ENCODE measurements at places on chromosomes 11 and 22. TPM values are rescaled to one million over a fixed set of nuclear protein-coding genes. Genes with fewer than 3 reads are reported as not detected.
A peak's percentile ranks its signal among the peaks of the same experiment; 100 is the strongest.

TMPRSS13 gene
- 0.72 TPM for total RNA-seq

LDHAL6A gene
- total RNA-seq, result 0.96 TPM

CARD18 gene
- not detected for total RNA-seq

GAS2 gene
- total RNA-seq, result 7.7 TPM

MCAT gene
- total RNA-seq, result 13.7 TPM

GNAZ gene
- 15.6 TPM for total RNA-seq

ROBO4 gene
- total RNA-seq, result 13.0 TPM

KRTAP5-2 gene
- total RNA-seq, result not detected

APOA4 gene
- total RNA-seq, result 3.4 TPM

MADD gene
- total RNA-seq, result 25.3 TPM

LRRC4C gene
- total RNA-seq, result 1.2 TPM

CASP4 gene
- total RNA-seq, result 46.7 TPM

RIMBP3C gene
- total RNA-seq, result not detected

ANKRD13D gene
- 31.1 TPM for total RNA-seq

GRCh38 chr11:70732881-70733196, 334.5 kb downstream of the CTTN start:
- DNase-seq, result no peak

GRCh38 chr11:1872267-1872985, 19.3 kb downstream of the PRR33 start:
- DNase-seq, result no peak

GRCh38 chr11:33660962-33661361, 39.7 kb downstream of the C11orf91 start:
- DNase-seq, result no peak

- no peak for DNase-seq
Observed at GRCh38 chr11:65124480-65125196, 2.5 kb downstream of the MRPL49 start.

GRCh38 chr11:75631086-75631730, 37.6 kb downstream of the MAP6 start:
- DNase-seq, result no peak

DNA sequence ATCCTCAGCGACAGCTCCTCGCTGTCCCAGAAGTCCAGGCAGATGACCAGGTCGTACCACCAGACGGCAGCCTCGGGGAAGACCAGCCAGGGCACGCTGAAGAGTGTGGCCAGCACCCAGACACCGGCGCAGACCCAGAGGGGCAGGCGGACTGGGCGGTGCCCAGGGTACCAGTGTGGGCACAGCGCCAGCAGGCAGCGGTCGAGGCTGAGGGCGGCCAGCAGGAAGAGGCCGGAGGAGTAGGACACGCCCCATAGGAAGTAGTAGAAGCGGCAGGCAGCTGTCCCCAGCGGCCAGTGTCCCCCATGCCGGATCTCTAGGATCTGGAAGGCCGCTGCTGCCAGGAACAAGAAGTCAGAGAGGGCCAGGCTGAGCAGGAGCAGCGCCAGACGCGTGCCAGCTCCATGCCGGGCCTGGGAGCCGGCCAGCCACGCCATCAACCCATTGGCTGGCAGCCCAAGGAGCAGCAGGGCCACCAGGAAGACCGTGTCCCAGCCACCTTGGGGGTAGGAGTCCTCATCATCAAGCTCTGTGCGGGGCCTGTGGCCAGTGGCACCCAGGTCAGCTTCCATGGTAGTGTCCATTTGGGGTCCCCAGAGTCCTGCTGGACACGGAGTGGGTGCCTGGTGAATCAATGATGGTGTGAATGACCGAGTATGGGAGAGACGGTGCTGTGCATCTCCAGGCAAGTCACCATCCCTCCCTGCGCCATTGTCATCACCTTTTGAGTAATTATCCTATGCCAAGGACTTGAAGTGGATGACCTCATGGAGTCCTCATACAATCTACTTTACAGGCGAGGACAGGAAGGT, at the start of gene GPR152:
TSS of gene GPR152 (minus strand) at position 589 of the 812 bp plus-strand sequence. CDS start at position 584, 5 bp downstream.
- DNase-seq, result no peak

DNA sequence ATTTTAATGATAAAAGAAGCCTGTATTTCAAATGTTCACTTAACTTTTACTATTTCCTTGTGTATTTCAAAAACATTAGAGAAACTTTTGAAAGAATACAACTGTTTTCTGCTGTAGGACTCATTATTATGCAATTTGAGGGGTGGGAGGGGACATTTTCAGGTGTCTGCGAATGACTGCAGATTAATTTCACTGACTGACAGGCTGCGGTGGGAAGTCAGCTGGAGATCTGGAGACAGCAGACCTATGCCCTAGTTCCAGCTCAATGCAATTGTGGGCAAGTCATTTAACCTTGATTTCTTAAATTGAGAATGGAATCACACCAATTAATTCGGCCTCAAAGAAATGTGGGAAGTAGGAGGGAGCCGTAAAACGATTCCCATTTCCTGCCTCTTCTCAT, 128.7 kb downstream of the ARL14EP start:
- DNase-seq, result no peak

DNA sequence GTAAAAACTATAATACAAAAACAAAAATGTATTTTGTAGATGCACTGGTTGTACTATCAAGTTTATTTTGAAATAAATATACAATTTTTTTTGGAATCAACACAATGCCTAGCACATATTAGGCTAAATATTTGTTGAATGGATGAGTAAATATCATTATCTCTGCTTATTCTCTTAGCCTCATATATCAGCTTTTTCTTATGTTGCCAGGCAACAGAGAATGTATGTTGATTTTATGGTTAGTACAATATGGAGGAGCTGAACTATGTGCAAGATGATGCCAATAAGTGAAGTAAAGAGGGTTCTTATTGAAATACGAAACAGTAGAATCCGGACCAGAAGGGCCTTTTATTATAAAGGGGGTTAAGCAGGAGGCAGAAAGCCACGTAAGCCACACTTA, 94.9 kb downstream of the FAR1 start:
- DNase-seq, result no peak

DNA sequence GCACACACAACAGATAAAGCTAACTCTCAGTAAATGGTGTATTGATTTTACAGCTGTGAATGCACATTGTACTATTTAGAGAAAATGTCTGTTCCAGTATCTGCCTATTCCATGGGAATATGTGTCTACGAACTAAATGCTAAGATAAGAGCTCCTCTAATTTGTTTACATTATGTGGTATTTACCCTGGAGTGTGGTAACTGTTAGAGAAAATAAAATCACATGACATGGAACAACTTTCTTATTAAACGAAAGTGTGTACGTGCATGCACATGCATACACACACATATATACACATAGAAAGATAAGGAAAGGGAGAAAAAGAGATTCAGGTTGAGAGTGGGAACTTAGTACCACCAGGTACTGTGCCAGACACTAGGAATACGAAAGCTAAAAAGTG, 1151.7 kb upstream of the TENM4 start:
- no peak for DNase-seq

DNA sequence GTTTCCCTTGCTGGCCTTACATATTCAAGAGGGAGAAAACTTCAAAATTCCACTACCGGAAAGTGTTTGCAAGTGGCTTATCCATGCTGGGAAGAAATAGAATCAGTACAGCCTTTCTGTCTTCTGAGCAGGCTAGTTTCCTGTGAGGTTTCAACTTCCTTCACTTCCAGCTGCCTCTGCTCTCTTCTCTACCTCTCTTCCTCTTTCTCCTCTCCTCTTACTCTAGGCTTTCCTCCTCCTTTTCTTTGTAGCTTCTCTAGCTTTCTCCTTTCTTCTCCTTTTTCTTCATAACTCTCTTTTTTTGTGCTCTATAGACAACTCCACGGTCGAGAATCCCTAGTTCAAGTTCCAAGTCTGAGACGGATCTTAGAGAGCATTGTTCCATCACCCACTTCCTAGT, 421.8 kb downstream of the ETS1 start:
- no peak for DNase-seq

DNA sequence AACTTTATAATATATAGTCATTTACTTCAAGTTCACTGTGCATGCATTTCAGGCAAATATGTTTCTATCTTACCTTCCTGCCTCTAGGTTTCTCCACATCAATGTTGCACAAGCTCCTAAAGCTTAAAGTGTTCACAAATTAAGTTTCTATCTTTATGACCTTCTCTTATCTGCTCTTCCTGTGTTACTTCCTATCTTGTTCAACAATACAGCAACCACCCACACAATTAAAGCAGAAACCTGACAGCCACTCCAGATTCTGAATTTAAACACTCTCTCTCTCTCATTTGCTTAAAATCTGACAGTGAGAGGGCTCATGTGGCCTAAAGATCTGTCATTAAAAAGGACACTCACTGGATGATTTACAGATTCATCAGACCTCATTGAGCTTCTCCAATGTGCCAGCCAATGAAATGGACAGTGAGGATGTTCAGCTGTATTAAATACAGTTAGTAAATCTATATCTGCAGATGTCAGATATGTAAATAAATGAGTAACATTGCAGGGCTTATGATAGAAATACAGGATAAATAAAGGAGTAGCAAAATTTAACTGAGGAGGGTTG, 10.9 kb downstream of the PDGFD start:
- DNase-seq, result no peak

GRCh38 chr11:124168796-124169195, 14.3 kb upstream of the OR10D3 start:
- no peak for DNase-seq

DNA sequence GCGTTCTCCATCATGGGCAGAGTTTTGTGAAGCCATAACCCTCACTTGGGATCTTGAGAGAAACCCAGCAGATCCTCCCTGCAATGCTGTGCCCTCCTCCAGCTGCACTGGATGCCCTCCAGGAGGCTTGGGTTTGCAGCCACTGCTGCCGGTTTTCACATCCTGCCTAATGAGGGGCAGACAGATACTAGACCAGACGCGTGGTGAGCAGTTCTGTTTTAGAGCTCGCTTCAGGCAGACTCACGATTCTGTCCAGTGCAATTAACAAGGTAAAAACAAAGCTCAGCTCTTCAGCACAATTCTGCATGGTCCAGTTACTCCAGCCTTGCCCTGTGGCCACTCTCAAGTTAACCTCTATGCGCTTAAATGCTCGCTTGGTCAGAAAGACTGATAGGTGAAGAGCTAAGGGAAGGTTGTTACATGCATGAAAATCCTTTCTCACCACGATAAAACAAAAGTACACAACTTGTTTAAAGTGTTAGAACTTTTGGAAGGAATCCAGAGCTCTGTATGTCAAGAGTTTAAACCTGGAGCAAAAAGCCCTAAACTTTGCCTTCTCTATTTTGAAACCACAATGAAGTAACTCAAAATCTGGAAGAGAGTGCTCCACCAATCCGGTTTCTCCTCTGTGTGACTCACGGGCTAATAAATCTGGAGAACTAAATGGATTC, 292.3 kb upstream of the FAT3 start:
- no peak for DNase-seq

GRCh38 chr11:62444236-62444833, 25.5 kb downstream of the SCGB1A1 start:
- peak; percentile 68 for DNase-seq

DNA sequence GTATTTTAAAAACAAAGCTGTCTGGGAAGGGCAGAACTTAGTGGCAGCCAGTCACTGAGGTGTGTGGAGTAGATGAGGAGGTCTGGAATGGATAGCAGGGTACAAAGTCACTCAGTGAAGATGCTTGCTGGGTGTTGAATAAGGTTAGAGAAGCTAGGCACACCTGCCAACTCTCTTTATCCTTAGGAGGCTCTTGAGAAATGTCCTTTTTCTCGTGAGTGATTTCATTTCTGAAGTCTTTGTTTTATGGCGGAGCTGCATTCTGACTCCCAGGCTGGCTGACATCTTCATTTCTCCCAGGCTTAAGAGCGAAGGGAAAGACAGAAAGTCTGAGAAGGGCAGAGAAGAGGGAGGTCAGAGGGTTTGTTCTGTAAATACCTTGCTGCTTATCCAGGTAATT, 31.0 kb downstream of the CECR2 start:
- DNase-seq, result no peak

DNA sequence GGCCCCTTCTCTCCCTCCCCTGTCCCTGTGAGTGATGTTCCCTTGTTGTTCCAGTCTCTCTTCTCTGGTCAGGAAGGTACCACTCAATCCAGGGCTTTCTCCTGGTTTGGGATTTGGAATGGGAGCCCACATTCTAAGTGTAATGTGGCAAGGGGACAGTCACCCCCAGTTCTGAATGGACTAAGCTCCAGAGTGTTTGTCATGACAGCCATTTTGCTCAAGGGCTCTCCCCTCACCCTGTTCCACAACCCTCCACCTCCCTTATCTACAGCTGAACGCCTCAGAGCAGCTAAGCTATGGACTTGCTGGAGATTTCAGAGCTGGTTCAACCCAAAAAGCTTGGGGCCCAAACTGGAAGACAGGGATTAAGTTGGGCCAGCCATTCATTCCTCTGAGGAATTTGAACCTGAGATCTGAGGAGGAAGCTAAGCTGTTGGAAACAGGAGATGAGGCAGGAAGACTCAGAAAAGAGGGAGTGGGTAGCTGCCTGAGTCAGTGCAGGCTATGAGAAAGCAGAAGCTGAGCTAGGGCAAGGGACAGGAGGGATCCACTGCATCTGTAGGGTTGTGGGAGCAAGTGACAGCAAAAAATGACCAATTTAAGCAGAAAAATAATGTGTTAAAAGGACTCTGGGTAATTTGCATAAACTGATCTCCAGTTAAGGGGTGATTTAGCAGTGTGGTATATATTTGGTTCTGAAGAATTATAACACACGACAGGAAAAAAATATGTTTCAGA, 22.9 kb upstream of the FCHSD2 start:
- no peak for DNase-seq

- DNase-seq, result no peak
Observed at GRCh38 chr11:86176165-86176884, 68.2 kb upstream of the EED start.

DNA sequence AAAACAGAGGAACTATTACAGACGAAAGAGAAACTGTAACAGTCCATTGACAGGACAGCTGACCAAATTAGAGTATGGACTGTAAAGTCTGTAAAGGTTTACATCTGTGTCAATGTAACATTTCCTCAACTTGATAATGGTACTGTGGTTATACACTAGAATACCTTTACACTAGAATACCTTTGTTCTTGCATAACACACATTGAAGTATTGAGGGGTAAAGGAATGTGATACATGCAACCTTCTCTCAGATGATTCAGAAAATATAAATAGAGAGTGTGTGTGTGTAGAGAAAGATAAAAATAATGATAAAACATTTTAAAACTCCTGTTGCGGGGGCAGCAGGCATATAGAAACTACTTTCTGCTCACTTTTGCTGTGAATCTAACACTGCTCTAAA, 5.6 kb upstream of the EEF1G start:
- DNase-seq, result no peak

- peak; percentile 64 for DNase-seq
Observed at GRCh38 chr22:24985826-24986214, 33.3 kb downstream of the KIAA1671 start.

DNA sequence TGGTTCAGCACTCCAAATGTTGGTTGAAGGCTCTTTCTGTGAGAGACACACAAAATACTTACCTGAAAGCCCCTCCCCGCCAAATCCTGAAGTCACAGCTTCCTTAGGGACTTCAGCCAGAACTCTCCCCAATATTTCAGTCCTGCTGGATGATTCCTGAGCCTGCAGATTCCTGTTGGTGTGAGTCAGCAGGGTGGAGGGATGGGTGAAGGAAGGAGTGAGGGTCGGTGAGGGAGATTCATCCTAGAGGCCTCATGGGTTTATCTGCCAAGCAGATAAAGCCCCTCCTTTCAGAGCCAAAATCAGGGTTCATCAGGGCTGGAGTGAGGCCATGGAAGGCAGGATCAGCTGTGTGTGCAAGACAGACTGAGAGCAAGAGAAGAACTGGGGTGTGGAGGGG, 37.9 kb downstream of the SMIM38 start:
- peak; percentile 86 for DNase-seq

GRCh38 chr11:86415026-86415425, 40.3 kb downstream of the CCDC81 start:
- DNase-seq, result no peak

- DNase-seq, result no peak
Observed at GRCh38 chr11:43285826-43286225, 26.0 kb upstream of the API5 start.

Measured in umbilical cord (tissue), 2 donors.